ENCODE measurements at places on chromosomes 6 and 20.
A peak's percentile ranks its signal among the peaks of the same experiment; 100 is the strongest.

GRCh38 chr6:108133594-108134179 lies 32.1 kb upstream of the NR2E1 start:
- no peak for DNase-seq

- no peak for DNase-seq
These were observed 146.5 kb downstream of the CDKAL1 start for GRCh38 chr6:20680697-20681165.

- DNase-seq, result peak; percentile 49
These were observed 60.0 kb upstream of the BTN3A2 start for GRCh38 chr6:26304797-26305640.

GRCh38 chr20:3783511-3784195 lies 2.4 kb upstream of the SPEF1 start:
- no peak for DNase-seq

GRCh38 chr6:116471531-116471930 lies 10.4 kb downstream of the CALHM6 start:
- no peak for DNase-seq

DNA sequence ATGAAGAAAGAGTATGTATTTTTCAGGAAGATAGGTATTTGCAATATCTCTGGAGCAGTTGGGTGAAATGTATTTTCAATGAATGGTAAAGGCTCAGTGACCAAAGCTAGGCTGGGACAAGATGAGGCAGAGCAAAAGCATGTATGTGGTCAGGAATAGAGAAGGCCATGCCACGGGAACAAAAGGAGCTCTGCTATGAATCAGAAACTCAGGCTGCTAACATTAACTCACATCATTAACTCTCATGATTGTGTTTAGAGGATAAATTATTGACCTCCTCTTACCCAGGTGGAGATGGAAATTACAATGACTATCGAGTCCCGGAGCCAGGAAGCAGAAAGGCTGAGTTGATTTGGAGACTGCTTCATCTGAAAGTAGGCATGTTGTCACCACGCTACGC lies 220.2 kb downstream of the FUT9 start:
- DNase-seq, result no peak

- no peak for DNase-seq
These were observed 461.0 kb downstream of the PKHD1 start for GRCh38 chr6:51626391-51626790.

DNA sequence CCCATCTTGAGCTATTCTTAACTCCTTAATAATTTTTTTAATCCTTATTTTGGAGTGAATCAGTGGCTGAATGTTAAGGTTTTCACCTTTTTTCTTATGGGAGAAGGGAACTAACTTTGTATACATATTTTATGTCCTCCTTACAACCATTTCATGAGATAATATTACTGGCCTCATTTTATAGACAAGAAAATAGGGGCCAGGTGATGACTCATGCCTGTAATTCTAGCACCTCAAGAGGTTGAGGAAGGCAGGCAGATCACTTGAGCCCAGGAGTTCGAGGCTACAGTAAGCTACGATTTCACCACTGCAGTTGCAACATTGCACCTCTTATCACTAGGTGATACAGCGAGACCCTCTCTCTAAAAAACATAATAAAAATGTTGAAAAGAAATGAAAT lies 128.7 kb downstream of the TMEM242 start:
- no peak for DNase-seq

DNA sequence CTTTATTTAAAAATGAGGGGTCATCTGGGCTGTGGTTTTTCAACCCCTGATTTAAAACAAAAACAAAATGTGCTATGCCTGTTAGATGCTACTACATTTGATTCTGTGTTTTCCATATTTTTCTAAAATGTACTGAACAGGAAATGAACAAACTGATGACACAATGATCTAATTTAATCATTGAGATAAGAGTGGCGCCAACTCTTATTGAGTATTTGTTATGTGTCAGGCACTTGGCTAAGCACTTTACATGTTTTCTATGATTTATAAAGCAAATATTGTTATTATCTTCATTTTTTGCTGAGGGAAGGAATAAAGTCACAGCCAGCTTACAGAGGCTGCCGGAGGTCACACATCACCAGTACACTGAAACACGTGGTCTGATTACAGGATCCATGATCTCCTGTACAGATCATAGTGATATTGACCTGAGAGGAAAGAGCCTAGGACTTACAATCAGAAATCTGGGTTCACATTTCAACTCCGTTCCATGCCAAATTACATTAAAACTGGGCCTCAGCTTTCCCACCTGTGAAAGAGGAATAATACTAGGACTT lies 166.7 kb downstream of the ESR1 start:
- DNase-seq, result no peak

GRCh38 chr6:130932921-130933320 lies 105.7 kb downstream of the SMLR1 start:
- DNase-seq, result no peak

DNA sequence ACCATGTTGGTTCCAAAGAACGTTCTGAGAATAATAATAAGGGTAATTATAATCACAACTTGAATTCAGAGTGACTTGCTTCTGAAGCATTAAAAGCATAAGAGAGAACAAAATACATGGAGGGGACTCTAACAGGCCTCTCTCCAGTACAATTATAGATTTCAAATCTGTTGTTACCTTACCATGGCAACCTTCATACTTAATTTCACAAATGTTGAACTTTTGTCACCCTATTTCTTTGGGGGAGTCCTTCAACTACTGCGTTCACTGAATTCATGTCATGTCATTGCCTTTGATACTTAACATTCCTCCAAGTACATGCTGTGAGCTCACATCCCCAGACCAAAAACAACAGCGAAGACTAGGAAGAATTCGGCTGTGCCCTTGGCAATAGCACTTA lies 104.0 kb downstream of the MKKS start:
- DNase-seq, result no peak

DNA sequence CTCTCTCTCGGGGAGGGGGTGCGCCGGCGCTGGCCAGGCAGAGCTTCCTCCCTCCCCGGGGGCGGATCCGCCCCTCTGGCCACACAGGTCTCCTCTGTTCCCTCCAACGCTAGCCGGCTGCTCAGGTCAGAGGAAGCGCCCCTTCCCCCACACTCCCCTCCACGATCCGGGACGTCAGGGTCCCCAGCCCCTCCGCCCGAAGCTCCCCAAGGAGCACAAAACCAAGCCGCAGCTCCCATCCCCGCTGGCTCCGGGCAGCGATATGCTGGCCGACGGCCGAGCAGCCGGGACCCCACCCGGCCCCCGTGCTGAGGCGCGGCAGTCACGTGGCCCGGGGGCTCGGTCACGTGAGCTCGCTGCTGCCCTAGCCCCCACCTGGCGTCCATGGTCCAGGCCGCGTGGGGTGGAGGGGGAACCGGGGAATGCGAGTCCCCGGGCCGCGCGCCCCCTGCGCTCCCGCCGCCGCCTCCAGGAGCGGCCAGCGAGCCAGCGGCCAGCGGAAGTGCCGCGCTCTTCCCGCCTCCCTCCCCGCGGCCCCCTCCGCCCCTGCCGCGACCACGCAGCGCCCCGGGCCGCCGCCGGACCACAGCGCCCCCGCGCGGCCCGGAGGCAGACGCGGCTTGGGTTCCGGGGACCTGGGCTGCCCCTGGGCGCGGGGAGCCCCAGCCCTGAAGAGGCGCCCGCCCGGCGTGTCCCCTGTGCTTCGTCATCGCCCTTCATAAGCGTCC lies at the start of gene SLC35B2:
SLC35B2 (minus strand) TSS at position 504 of the 728 bp plus-strand sequence; CDS start at position 386, 118 bp downstream.
- peak; percentile 65 for DNase-seq

DNA sequence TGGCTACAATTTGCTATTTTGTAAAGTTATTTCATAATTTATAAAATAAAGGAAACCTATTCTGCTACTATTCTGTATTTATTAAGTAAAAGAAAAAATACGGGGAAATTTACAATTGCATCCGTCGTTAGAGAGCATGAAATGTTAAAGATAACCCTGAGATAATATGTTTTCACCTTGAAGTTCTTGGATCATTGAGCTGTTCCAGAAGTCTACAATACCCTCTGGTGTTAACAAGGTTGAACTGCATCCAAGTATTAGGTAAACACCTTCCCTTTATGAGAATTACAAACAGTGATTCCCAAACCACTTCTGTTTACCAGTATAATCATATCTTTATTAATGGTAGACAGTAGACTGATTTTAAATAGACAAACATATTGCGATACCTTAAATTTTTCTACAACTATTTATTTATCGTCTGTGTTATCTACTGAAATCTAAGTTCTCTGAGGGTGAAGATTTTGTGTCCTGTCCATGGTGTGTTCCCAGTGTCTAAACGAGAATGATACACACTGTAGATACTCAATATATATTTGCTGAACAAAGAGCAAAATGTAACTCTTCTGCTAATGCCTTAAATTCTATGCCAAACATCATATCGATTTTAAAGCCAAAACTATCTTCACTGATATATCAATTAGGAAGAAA lies 28.2 kb downstream of the TBC1D32 start:
- DNase-seq, result no peak

- DNase-seq, result no peak
These were observed 253.1 kb downstream of the ADGB start for GRCh38 chr6:146851837-146852236.

DNA sequence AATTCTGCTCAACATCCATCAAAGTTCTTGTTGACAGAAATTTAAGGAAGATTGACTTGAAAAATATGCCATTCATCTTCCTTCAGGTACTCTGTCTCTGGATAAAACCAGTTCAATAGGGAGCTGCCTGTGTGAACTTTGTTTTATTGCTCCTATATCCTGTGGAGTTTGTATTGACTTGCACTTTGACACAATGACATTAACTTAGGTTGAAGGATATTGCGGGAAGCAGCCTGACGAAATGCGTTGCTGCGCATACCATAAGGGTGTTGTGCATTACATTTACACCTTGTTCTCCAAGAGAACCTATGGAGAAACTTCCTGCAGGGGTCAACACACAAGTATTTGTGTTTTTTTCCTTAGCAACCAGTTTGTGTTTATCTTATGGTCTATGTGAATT lies 185.4 kb upstream of the GRIK2 start:
- no peak for DNase-seq

DNA sequence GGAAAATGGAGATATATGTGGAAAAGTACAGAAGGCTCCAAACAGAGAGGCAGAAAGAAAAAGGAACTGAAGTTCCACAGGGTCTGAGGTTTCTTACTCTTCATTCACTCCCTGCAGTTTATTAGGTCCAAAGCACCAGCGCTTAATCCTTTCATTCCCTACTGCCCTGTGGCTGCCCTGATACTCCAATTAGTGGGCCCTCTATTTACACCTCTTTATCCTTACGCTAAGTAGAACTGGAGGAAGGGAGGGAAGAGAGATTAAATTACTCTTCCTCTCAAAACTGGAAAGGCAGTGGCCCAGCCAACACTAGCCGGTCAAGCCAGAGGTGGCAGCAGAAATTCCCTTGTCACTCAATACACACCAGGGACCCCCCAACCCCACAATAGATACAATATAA lies 20.4 kb downstream of the TRERF1 start:
- DNase-seq, result no peak

- no peak for DNase-seq
These were observed 491.7 kb downstream of the DHX35 start for GRCh38 chr20:39453890-39454289.

GRCh38 chr6:111074311-111074710 lies 13.0 kb upstream of the SLC16A10 start:
- no peak for DNase-seq

- DNase-seq, result no peak
These were observed 111.3 kb downstream of the LRRC1 start for GRCh38 chr6:53906103-53906502.

- DNase-seq, result no peak
These were observed 280.3 kb upstream of the SYNCRIP start for GRCh38 chr6:85923013-85923430.

DNA sequence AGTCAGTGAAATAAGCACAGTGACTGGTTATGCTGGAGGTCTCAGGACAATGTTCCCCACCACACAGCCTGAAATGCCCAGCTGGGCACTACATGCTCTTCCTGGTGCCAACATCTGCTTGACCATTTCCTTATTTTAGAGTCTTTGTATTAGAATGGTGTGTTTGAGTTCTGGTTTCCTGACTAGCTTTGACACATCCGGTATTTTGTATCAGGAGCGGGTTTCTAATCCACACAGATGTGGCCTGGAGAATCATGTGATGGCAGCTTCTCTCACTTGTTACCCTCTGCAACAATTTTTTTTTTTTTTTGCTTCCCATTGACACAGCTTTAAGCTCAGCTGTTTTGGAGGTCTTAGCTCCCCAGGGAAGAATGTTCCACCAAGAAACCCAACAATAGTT lies 164.5 kb upstream of the CST7 start:
- no peak for DNase-seq

DNA sequence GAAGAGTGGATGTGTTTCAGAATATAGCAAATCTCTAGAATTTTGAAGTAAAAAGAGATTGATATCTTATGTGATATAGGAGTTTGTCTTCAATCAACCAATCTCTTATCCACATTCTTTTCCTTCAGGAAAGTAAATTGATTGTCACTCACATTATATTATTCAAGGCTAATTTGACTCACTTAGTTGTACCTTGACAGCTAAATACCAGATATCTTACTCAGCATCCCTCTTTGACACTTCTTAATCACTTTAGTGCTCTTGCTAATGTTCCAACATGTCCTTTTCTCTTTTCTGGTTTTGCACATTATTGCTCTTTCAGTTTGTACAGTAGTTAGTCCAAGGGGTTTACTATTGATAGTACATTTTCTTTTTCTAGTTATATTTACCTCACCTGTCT lies 286.9 kb upstream of the PTCHD4 start:
- DNase-seq, result no peak

DNA sequence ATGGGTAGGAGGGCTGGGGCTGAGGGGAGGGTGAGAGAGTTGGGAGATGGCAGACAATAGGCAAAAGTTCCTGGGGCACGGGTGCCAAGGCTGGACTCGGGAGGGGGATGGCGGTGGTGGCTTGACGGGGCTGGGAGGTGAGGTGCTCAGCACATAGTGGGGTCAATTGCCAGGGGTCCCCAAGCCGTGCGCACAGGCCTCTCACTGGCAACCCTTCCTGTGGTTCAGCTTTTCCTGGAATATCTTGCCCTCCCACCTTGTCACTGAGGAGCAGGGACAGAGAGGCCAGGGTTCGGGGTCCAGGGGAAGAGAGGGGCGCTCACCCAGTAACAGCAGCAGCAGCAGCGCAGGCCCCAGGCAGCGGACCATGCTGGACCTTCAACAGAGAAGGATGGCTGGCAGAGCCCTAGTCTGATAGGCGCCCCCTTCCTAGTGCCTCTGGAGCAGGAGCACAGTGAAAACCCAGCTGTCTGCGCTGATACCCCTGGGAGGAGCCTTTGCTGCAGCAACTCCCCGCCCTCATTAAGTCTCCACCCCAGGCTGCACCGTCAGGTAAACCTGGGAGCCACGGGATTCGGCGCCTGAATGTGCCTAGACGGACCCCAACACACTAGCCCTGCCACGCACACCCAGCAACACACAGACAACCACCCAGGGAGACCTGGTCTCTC lies at the start of gene GFRA4:
GFRA4 (minus strand) TSS at position 369 of the 671 bp plus-strand sequence; CDS start at position 369, 0 bp downstream.
- no peak for DNase-seq

DNA sequence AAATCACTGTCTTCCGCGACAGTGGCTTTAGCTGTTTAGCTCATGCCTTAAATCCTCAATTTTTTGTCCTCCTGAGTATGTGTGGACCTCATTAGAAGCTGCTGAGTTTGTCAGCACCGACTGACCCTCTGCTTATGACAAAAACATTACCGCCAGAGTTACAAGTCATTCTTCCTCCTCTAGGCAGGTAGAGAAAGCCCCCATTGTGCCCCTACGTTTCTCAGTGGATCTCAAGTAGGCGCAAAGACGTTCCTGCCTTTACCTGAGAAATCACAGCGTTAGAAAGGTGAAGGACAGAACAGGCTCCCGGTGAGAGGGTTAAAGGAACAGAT lies 227.3 kb upstream of the PDE10A start:
- no peak for DNase-seq

GRCh38 chr20:62486484-62486883 lies 10.7 kb upstream of the GATA5 start:
- no peak for DNase-seq

Measured in central memory CD4-positive, alpha-beta T cell (primary cell).